Activated T-helper 1 cell treated with anti-CD3 and anti-CD28 coated beads, Interleukin-12 subunit alpha, Interleukin-12 subunit beta, Interleukin-2, Interleukin-4 antibody, amounts not matched to agents 30 ng/mL and 10 ng/mL and 1 ng/mL, durations not matched to agents 14 hours and 24 hours and 36 hours (primary cell): ENCODE measurements at places on chromosomes 12 and 14. TPM values are rescaled to one million over a fixed set of nuclear protein-coding genes. Genes with fewer than 3 reads are reported as not detected.
A peak's percentile ranks its signal among the peaks of the same experiment; 100 is the strongest.

DNA sequence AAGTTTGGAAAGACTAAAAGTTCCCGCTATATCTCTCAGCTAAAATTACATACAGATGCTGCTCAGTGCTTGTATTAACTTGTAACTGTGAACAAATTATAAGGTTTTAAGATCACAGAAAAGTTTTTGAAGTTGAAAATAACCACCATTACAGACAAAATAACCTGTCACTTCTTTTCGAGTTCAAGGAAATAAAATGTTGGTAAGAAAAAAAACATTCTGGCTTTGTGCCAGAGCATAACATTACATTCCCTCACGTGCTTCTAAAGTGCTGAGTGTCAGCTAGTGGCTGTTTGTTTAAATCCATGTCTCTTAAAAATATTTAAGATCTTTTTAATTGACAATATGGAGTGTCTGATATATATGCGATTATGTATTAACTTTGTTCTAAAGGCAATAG lies 27.2 kb upstream of the ADAMTS20 start:
- no peak for DNase-seq

DNA sequence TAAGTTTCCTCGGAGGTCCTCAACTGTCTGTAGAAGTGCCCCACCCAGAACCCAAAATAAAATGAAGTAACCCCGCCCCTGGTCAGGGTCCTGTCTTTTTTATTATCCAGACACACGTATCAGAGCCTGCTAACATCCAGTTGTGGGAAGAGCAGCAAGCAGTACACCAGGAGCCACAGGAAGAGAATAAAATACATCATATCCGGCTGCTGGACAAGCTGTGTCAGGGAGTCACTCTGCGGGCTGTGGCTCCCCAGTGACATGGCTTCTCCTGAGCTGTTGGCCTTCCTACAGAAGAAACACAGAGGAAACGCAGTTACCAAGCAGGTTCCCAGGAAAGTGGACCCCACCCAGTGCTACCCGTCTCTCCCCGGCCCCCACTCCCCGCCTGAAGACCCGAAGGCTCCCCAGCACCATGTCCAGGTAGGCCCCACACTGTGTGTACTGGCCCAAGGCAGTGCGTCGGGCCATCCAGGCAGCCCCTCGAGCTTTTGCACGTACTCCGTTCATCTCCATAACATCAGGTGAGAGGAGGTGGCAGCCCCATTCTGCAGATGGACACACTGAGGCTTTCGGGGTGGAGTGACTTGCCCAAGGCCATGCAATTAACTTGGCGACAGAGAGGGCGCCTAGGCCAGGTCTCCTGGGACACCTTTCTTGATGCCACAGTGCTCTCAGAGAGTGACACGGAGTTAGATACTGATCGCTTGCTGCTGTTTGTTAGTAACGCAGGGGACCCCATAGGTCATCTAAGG lies 34.3 kb upstream of the DICER1 start:
- no peak for DNase-seq

DNA sequence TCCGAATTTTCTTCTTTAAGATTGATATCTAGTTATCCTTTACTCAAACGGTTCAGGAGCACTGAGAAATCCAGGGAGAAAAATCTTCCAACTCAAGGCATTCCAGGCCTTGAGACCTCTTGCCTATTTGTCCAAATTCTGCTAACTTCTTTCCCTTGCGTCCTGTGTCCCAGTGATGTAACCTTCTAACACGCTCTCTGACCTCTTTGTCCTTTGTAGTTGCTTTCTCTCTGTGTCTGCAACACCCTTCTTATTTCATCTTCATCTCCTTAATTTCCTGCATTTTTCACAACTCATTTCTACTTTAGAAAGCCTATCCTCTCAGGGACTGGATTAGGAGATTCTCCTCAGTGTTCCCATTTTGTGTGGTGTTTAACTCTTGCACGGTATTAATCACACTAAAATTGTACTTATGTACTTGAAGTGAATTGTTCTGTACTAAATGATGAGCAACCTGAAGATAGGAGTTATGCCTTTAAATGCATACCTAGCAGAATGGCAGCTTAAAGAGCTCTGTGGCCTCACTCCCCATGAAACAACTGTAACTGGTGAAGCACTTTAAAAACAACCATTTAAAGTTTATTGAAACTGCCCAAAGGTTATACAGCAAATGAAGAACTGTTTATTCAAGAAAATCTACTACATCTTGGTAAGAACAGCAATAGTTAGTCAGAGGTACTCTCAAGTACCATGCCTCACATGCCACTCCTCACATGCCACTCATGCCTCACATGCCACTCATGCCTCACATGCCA lies 7.4 kb upstream of the SNAPC1 start:
- no peak for DNase-seq

DNA sequence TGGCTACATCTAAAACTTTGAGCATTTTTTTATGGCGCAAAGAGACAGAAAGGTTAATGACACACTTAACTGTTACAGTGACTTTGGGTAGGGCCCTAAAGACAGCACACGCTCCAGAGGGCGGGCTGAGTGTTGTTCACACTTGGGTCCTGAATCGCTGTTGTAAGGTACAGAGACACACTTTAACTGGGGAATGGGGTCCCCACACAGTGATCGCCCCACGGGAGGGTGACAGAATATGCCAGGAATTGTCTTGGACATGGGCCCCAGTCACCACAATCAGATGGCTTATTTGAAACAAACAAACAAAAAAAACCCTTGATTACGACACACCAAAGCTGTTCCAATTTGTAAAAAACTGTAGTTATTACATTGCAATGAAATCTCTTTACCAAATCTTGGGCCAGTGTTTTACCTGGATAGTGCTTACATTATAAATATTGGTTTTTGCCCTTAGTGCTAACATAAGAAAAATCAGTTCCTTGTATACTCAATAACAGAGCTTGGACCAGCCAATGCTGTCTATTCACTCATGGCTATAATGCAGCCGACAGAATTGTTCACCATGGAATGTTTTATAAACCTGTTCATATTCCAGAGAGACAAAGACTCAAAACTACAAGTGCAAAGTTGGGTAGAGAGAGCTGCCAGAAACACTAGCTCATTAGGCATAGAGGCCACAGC lies 28.3 kb downstream of the KCTD10 start:
- no peak for DNase-seq

GRCh38 chr12:3974883-3975282 lies 101.7 kb upstream of the PARP11 start:
- no peak for DNase-seq

GRCh38 chr14:102554821-102555819 lies 37.3 kb upstream of the RCOR1 start:
- peak; percentile 61 for DNase-seq

GRCh38 chr12:129298921-129299320 lies 445.6 kb downstream of the GLT1D1 start:
- no peak for DNase-seq

- no peak for DNase-seq
Measured at GRCh38 chr12:77003246-77003645, 62.1 kb downstream of the E2F7 start.

DNA sequence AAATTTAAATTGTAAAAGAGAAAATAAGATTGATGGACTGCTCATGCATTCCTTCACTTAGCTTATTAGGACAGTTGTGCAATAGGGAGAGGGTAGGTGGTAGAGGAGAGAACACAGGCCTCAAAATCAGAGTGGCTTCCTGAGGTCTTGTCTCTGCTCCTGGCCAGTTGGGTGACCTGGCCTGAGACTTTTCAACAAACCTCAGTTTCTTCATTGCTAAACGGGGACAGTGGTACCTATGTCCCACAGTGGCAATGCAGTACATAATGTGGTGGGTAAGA lies 2.6 kb downstream of the MAP3K12 start:
- DNase-seq = no peak

- no peak for DNase-seq
Measured at GRCh38 chr14:88559852-88560251, 3.0 kb upstream of the ZC3H14 start.

GRCh38 chr12:21690704-21691368 lies 33.2 kb upstream of the LDHB start:
- no peak for DNase-seq

- no peak for DNase-seq
Measured at GRCh38 chr12:125470838-125471783, 405.9 kb downstream of the AACS start.

DNA sequence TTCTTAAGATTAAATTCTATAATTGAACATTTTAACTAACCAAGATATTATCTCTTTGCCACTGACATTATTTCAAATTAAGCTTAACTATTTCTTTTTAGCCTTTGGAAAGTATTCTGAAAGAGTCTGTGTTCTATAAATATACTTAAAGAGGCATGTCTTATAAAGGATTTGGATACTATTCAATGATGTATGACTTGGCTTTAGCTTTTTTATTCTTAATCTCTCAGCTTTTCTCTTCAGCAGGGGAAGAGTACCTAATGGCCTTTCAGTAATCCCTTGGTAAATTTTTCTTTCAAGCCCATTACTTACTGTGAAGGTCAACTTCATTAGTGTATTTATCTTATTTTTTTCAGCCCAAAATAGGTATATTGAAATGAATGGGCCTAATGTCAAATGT lies 113.8 kb downstream of the LRRK2 start:
- DNase-seq = no peak

DNA sequence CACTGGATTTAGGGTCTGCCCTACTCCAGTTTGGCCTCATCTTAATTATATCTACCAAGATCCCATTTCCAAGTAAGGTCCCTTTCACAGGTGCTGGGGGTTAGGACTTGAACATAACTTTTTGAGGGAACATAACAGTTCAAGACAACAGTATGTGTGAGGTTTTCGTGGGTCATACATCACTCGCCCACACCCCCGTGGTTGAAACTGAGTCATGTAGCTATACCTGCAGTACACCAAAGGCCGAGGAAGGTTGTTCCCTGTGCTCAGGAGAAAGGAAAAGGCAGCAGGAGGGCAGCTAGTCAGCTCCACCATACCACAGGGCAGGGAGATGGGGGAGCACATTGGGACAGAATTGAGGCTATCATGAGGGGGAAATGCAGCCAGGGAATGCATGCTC lies 167.0 kb downstream of the PPM1H start:
- no peak for DNase-seq

GRCh38 chr12:47739297-47739696 lies 14.0 kb upstream of the ENDOU start:
- DNase-seq = no peak

DNA sequence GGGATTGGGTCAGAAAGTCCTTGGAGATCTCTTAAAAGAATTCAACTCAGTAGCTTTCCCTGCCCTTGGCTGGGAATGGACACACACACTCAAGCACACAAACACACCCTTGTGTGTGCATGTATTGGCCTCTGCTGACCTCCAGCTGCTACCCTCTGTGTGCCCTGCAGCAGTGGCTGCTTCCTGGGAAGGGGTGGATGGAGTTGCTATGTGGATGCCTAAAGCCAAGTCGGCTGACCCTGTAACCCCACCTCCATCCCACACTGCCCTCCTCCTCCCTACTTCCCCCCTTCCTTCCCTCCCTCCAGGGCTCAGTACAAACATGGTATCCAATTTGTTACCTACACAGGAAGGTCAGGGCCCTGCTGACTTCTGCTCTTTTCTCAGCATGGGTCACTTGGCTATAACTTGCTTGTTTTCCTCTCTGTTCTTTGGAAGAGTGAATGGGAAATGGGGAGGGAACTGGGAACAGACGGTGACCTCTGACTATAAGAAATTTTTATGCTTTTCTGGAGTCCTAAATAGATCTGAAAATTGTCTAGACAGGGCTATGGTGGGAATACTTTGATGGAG lies 351.6 kb upstream of the TBX3 start:
- DNase-seq = no peak

GRCh38 chr14:105541218-105541875 lies 15.0 kb downstream of the TMEM121 start:
- DNase-seq = no peak

Gene CLEC4D
- not detected in 2 replicates for total RNA-seq

Gene GLS2
- total RNA-seq = 1.5 and 2.6 TPM in 2 replicates

Gene CLEC6A
- total RNA-seq = not detected in 2 replicates

Gene TMEM117
- total RNA-seq = 1.1 and 2.2 TPM in 2 replicates
